Stimulated activated CD8-positive, alpha-beta memory T cell treated with anti-CD3 and anti-CD28 coated beads, Interleukin-7, amount 100 ng/mL, for 4 hours (primary cell): ENCODE measurements at places on chromosomes 6 and 20.
A peak's percentile ranks its signal among the peaks of the same experiment; 100 is the strongest.

DNA sequence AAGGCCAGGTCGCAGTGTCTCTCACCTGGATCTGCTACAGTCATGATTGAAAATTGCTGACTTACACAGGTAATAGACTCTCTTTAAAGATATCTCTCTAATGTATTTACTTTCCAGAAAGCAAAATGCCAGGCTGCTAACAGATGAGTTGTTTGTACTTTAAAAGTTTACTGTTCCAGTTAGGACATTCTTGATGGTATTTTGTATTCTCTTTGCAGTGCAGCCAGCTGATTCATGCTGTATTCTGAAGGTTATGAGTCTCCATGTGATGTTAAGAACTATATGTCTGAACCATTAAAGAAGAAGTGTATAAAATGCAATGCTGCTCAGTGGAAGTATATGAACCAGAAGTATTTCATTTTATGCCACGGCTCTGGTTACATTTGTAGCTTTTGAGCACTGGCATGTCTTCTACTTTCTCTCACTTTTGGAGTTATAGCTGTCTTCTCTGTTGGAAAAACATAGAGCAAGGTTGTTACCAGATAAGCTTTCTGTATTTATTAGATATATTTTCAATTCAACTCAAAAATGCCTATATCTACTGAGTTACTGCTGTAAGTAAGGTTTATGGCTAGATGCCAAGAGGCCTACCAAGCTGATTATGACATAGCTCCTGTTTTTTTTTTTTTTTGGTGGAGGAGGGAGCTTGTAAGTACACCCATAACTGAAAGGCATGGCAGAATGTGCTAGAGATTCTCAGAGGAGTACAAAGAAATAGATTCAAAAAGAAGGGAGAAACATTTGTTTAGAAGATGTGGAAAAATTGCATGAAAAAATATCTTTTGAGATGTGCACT, 130.5 kb upstream of the MAN1A1 start:
- DNase-seq, result no peak

GRCh38 chr20:16441546-16442164, 131.6 kb downstream of the KIF16B start:
- no peak for DNase-seq

- no peak for DNase-seq
Observed at GRCh38 chr6:12645941-12646340, 70.6 kb upstream of the PHACTR1 start.

DNA sequence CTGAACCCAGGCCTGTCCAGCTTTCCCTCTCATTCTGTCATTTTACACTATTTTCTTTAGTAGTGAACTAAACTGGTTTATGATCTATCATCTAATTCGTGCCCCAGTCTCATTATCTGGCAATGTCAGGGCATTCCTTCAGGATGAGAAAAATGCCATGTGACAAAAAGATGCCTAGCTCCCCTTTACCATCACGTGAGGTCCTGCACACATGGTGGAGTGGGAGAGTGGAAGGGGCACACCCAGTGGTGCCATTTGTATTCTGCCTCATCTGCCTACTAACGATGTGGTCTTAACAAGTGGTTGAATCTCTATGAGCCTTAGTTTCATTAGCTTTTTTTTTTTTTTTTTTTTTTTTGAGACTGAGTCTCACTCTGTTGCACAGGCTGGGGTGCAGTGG, 41.2 kb downstream of the CDC5L start:
- no peak for DNase-seq

DNA sequence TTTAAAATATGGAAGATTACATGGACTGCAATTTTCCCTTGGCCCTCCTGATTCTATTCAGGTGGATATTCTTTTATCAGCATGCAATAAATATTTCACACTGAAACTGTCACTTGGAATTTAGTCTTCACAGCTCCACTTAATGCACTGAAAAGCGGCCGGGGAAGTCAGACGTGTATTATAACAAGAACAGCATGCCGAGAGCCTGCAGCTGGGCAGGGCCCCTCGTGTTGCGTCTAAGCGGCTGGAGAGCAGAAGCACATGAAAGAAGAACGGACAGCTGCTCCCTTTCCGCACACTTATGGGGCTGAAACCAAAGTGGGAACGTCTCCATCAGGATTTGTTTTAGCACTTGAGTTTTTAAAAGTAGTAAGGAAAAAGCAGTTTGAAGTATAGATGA, 57.2 kb downstream of the LYRM4 start:
- no peak for DNase-seq

DNA sequence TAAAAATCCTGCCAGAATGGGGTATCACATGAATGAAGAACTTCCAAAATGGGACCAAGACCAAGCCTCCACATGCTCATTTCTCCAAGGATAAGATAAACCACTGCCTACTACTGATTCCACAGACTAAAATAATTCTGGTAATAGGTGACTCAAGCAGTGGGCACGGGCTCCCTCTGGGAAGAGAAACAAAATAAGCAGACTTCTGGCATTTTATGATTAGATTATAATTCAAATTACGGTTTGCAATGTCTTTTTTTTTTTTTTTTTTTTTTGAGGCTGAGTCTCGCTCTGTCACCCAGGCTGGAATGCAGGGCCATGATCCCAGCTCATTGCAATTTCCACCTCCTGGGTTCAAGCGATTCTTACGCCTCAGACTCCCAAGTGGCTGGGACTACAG, 16.0 kb downstream of the UQCC1 start:
- no peak for DNase-seq

DNA sequence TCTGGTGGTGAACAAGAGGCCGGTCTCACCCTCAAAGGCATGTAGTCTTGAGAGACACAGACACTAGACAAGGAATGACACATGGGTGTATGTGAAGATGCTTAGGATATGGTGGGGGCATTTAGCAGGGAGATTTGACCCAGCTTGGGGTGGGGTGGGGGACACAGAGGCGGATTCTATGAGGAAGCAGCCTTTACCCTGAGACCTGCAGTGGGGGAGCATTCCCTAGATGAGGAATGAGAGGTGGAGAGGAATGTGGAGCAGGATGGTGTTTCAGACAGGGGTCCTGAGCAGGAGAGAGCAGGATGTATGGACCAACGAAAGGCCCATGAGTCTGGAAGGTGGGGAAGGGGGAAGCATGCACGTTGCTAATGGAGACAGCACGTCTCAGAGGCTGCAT, 57.8 kb downstream of the PHACTR3 start:
- DNase-seq, result no peak

DNA sequence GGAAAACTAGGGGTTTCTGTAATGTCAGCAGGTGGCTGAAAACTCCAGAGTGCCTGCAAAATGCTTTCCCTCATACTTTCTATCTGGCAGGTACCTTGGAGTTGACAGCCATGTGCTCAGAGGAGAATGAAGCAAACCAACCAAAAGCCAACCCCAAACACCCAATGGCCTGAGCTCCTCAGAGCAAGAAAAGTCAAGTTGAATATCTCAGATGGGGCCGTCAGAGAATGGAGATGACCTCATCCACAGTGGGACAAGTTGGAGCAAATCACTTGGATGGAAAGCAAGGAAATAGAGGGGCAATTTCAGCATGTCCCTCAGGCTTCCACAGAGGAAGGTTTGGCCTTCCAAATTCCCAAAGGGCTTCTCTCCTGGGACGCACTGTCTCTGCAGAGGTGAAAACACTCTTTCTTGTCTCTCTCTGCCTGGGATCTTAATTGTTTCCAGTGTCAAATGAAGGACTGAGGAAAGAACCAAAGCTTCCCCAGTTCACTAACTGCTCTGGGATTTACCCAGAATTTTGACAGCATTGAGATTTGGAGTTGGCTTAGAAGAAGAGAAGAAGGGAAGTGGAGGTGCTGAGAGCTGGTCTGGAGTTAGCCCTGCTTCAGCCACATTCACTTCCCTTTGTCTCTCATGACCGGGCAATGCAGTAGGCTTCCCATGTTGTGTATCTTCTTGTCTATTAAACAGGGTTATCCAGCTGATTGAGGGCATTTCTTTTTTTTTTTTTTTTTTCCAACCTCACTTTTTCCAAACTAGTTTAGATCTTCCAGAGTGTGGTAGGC, 42.2 kb downstream of the PRND start:
- no peak for DNase-seq

- DNase-seq, result no peak
Observed at GRCh38 chr6:30724906-30725667, 4.9 kb downstream of the TUBB start.

- no peak for DNase-seq
Observed at GRCh38 chr6:155117256-155117655, 122.1 kb downstream of the TIAM2 start.

- no peak for DNase-seq
Observed at GRCh38 chr6:159399751-159400221, 230.6 kb downstream of the FNDC1 start.

DNA sequence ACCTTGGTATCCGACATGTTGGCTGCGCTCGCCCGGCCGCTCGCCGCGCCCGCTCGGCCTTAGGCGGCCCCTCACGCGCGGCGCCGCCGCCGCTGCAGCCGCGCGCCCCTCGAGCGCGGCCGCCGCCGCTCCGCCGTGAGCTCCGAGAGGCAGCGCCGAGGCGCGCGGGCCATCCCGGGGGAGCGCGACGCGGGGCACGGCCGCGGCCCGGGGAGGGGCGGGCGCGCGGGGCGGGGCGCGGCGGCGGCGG, at the start of gene KIF13A:
KIF13A (minus strand) TSS at position 189 of the 250 bp plus-strand sequence; CDS start at position 17, 172 bp downstream.
- DNase-seq, result no peak

GRCh38 chr6:115310156-115310555, 750.5 kb downstream of the FRK start:
- DNase-seq, result no peak

- DNase-seq, result no peak
Observed at GRCh38 chr6:154329350-154330170, 27.0 kb downstream of the IPCEF1 start.

GRCh38 chr6:3052481-3053230, 15.6 kb upstream of the RIPK1 start:
- DNase-seq, result no peak

DNA sequence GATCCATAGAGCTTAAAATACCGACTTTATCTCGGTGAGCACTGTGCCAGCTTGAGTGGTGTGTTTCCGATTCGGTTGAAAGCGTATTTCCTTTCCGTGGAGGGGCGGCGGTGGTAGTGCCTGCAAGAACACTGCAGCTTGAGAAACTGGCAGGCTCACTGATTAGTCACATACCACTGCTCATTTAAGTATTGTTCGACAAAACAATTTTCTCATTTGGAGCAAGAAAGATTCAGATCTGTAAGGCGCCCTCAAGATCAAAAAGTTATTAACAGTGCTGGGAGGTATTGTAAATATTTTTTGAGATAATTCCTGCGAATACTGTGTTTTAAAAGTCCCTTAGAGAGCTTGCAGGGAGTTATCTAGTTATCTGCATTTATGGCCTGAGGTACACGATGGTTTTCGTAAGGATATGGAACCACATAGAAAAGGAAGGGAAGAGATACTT, 1.3 kb downstream of the MAPK14 start:
- peak; percentile 68 for DNase-seq

- no peak for DNase-seq
Observed at GRCh38 chr6:149563203-149563927, 2.8 kb upstream of the GINM1 start.

DNA sequence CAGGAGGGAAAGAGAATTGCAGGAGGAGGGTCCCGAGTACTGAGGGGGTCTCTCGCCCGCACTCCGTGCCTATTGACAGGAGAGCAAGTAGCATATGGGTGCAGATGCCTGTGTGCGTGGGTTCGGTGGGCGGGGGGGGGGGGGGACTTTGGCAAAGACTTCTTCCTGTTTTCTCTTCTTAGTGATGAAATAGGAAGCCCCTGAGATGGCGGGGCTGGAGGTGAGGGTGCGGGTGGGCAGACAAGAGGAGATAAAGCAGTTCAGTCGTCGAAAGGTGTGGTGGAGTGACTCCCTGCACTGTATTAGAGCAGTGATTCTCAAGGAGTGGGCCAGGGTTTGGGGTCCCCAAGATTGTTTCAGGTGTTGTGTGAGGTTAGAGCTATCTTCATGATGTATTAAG, 3.7 kb downstream of the NAA20 start:
- no peak for DNase-seq

DNA sequence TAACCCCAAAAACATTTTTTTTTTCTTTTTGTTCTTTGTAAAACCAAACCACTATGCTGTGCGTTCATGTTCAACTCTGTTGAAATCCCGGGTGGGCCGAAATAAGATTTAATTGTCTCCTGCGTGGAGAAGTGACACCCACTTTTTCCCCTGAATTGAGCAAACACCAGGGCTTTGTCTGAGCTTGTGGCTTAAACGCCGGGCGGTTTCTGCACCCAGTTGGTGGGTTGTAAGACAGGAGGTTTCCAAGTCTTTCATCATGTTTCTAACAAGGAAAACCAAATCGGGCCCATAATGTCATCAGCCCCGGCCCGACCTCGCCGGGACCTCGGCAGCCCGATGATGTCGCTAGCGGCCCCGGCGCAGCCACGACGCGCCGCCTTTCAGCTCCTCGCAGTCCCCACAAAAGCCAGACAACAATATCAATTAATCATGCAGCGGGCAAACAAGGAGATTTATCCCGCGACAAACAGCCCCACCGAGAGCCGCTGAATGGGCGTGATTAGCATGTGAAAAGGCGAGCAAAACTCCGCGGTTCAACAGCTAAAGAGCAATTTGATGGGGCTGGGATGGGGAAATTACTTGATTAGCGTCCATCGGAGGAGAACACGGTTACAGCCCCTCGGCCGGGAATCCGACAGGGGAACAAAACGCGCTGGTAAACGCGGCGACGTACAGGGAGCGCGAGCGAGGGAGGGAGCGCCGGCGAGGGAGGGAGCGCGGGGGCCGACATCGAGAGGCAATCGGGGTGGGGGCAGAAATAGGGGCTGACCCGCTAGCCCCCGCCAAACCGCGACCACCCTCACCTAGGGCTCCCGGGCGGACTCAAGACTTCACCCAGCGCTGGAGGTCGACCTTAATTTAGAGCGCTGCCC, 5.3 kb downstream of the LINC00237 start:
- no peak for DNase-seq

GRCh38 chr6:82924799-82925535, 140.7 kb downstream of the UBE3D start:
- DNase-seq, result no peak

- DNase-seq, result no peak
Observed at GRCh38 chr20:4256874-4257273, 241.5 kb upstream of the RNF24 start.

DNA sequence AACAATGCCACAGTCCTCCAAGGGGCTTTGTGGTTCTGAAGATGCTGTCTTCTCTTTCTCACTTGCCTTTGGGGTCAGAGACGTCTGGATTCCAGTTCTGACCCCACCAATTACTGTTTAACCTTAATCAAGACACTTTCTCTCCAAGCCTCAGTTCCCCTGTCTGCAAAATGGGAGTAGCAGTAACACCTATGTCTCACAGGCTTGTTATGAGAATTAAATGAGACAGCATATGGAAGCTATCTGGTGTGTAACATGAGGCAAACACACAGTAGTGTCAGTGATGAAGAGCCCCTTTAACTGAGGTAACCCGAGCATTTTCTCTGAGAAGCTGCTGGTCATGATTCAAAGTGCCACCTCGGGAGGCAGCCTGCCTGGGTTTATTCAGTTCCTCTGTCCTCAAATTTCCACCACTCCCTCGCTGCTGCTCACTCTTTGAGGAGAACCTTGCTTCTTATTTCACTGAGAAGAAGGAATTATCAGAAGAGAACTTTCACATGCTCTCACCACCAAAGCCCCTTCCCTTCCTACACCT, 11.7 kb downstream of the PPIL1 start:
- no peak for DNase-seq

- DNase-seq, result no peak
Observed at GRCh38 chr6:119207971-119208725, 129.7 kb upstream of the FAM184A start.
